WTC11 (cell line): ENCODE measurements at places on chromosomes 13 and 19.

DNA sequence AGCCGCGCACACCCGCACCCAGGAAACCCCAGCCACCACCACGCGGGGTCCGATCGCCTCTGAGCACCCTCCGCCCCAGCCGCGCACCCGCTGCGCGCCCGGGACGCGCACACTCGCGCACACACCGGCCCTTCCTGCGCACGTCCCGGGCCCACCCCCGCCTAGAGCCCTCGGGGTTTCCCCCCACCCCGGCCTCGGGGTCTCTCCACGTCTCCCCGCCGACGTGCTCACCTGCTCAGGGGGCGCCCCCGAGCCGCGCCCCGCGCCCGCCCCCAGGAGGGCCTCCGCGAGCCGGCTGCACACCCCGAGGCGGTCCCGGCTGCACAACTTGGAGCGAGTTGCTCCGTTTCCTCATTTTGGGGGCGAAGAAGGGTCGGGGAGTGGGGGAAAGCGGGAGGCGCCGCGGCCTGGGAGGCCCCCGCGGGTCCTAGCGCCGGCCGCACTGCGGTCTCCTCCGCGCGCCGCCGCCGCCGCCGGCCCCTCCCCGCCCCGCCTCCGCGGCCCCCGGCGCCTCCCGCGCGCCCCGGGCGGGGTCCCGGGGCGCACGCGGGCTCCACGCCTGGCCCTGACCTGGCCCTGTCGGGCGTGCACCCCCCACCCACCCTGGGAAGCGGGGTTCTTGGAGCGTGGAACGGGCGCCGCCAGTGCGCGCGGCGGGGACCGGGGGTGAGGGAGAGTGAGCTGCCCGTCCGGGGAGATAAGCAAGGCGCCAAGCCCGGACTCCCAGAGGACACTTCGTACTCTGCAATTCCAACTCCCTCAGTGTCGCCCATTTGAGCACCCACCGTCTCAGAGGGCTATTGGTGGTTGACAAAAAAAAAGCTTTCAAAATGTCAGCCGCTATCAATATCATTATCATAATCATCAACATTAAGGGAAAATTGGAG lies at the start of gene MATK:
MATK (minus strand) TSS at position 444 of the 887 bp plus-strand sequence. CDS start 1,246 bp downstream, outside the sequence.
- DNase-seq: peak; percentile 41

GRCh38 chr13:76231522-76232167 lies 595.5 kb downstream of the LMO7 start:
- DNase-seq: peak; percentile 11

GRCh38 chr13:109548374-109548773 lies 238.0 kb downstream of the IRS2 start:
- no peak for DNase-seq

- no peak for DNase-seq
These were observed 9.9 kb upstream of the ATG4D start for GRCh38 chr19:10533646-10534386.

DNA sequence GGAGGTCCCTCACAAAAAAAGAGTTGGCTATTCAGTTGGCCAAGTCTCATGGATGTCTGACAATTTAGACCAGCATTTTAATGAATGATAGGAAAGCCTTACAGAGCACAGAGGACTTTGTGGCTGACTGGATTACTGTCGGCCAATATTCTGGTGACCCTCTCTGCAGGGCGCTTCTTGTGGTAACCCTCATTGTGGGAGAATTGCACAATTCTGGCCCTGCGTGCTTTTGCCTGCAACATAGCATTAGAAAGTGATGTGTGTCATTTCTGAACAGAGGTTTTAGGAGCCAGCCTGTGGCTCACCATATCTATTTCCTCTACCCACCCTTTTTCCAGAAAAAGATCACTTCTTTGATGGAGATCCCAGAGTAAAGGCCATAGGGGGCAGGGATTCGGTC lies 71.4 kb downstream of the EFNB2 start:
- no peak for DNase-seq

GRCh38 chr13:66410314-66410713 lies 819.8 kb downstream of the PCDH9 start:
- no peak for DNase-seq

DNA sequence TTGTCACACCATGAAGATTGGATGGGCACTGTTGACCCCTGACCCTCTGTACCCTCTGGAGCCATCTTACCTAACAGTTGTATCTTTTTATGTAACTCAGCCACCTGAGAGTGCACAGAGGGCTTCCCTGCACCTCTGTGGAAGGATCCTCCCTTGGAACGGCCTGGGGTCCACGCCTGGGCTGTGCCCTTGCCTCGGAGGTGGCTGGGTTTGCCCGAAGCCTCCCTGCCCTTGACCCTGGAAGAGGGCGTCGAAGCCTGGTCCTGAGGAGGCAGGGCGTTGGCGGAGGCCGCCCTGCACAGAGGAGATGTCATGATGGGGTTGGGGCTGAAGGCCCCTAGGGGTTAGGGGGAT lies 241 bp downstream of the ODAD3 start:
- DNase-seq: no peak

DNA sequence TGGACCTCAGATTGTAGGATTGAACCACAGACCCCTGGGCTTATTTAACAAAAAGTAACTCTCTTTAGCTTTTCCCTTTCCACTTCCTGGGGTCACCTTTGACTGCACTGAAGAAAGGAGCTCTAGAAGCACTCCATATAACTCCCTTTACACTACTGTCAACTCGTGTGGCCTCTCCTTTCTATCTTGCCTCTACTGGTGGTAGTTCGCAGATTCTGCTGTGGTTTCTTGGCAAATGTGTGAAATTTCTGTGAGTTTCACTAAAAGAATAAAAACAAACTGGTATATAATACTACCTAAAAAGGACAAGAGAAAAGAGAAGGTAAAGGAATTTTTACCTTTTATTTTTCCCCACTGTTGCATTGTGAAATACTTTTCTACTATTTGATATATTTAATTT lies 1298.1 kb downstream of the PCDH9 start:
- DNase-seq: no peak

- no peak for DNase-seq
These were observed 63.4 kb upstream of the MED4 start for GRCh38 chr13:48158290-48158689.

- no peak for DNase-seq
These were observed 15.7 kb upstream of the CACTIN start for GRCh38 chr19:3642296-3642695.

DNA sequence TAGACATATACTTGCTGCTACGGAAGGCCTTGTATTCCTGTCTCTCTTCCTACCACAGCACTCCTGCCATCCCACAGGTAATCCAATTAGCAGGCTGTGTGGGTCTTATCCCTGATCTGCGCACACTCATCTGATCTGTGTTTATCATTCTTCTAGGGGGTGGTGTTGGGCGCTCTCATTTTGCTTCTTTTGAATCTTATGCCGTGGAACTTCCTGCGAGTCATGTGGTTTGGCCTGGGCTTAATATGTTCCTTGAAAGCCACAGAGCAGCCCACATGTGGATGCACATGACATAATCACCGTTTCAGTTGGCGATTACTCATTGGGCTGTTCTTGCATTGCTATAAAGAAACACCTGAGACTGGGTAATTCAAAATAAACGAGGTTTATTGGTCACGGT lies 7.5 kb downstream of the RASA3 start:
- no peak for DNase-seq

- DNase-seq: peak; percentile 33
These were observed 799.1 kb downstream of the DIAPH3 start for GRCh38 chr13:59364641-59365085.

DNA sequence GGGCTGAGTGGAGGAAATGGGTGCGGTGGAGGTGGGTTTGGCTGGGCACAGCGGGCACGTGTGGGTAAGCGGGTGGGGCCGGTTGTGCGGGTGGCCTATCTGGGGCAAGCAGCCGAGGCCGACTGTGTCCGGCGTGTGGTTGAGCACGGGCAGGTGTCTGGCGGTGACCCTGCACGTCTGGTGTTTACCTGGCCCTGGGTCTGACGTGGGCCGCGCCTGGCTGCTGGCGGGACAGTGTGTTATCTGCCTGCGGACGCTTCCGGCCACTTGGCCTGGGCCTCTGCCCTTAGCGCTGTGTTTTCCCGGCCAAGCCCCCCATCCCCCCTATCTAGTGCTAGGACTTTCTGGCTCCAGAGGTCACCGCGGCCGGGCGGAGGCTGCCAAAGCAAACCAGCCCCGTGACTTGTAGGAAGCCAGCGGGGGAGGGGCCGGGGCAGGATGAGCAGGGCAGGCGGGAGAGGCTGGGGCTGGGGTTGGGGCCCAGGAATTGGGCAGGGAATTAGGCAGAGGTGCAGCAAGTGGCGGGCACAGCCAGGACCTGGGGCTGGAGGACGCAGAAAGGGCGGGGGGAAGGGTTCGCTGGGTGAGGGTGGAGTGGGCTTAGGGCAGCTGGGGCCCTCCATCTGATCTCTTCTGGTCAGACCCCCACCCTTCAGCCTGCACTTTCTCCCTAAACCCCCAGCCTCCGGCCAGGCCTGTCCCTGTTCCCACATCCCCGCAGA lies 534 bp upstream of the HPN start:
- DNase-seq: peak; percentile 81

- DNase-seq: no peak
These were observed 27.1 kb downstream of the STK24 start for GRCh38 chr13:98549728-98550317.

GRCh38 chr13:59119475-59119874 lies 1044.3 kb downstream of the DIAPH3 start:
- DNase-seq: no peak

DNA sequence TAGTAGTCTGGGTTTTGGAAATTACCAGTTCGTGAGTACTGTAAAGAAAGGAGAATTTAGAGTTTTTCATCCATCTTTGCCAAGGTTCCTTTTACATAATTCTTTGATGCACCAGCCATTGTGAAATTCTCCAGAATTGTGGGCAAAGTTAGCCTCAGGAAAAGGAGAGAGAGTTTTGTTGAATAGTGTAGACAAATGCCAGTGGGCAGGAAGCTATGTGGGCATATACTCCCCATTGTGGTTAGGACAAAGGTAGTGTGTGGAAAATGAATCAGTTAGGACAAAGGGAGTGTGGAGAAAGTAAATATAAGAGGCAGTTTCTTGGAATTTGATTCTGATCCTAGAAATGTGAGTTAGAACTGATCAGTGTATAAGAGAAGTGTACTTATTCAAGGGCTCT lies 67.9 kb downstream of the PCCA start:
- DNase-seq: no peak

GRCh38 chr19:4075373-4075772 lies 8.7 kb upstream of the ZBTB7A start:
- no peak for DNase-seq

DNA sequence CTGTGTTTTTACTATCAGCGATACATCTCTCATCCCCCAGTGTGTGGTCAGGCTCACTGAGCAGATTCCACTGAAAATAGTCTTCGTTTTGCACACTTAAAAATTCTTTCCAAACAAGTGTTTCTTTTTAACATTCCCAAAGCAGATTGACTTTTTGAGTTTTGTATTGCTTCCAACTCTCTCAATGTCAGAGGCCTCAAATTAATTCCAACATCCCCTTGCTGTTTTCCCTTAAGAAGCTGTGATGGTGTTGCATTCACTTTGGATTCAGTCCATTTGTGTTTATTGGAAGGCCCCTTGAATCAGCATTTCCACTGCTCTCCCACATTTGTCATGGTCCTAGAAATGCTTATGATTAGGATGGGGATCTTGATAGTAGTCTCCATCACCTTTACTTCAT lies 228.7 kb downstream of the KCNRG start:
- DNase-seq: no peak

GRCh38 chr13:80116107-80116506 lies 224.8 kb downstream of the SPRY2 start:
- no peak for DNase-seq

- no peak for DNase-seq
These were observed 1.6 kb upstream of the DIRAS1 start for GRCh38 chr19:2722541-2723344.

DNA sequence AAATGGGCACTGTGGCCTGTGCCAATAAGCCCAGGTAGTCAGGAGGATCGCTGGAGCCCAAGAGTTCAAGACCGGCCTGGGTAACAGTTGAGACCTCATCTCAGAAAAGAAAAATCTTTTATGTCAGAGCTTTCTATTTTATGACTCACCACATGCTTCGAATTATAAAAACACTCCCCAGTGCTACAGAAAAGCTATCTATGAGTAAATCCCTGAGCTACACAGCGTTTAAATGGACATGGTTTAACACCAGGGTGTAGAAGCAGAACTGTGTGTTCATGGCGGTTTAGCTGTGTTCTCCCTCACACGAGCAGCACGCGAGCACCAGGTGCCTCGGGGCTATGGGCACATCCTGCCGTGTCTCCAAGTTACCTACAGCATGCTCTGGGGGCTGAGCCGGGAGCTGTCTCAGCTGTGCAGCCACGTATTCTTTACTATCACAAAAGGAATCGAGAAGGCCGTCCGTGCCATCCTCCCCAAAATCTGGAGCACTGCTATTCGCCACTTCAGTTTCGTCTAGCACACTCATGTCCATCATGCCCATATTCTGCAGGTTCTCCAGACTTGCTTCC lies 6.7 kb downstream of the SAFB2 start:
- DNase-seq: no peak

GRCh38 chr13:98214008-98214643 lies 37.1 kb upstream of the RNF113B start:
- DNase-seq: peak; percentile 16

- DNase-seq: no peak
These were observed 13.8 kb downstream of the DCAF15 start for GRCh38 chr19:13965926-13966683.

- peak; percentile 34 for DNase-seq
These were observed 601 bp upstream of the ZNF749 start for GRCh38 chr19:57434386-57435061.

- DNase-seq: no peak
These were observed 28.7 kb downstream of the COL5A3 start for GRCh38 chr19:9981406-9982260.

DNA sequence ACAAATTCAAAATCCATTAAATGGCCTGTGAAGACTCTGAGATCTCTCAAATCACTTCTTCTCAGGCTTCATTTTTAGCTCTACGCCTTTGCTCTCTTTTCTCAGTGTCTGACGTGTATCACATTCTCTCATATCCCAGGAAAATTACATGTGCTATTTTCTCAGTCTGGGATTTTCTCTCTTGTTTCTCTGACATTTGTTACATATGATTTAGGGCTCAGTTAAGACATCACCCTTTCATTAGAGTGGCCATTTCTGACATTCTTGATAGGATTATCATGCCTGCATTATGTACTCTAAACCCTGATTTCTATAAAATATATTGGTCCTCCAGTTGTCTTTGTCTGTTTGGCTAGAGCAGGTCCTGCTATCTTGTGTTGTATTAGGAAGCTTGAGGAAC lies 136.6 kb downstream of the GPC5 start:
- DNase-seq: no peak

GRCh38 chr13:76009267-76009890 lies 373.2 kb downstream of the LMO7 start:
- no peak for DNase-seq

DNA sequence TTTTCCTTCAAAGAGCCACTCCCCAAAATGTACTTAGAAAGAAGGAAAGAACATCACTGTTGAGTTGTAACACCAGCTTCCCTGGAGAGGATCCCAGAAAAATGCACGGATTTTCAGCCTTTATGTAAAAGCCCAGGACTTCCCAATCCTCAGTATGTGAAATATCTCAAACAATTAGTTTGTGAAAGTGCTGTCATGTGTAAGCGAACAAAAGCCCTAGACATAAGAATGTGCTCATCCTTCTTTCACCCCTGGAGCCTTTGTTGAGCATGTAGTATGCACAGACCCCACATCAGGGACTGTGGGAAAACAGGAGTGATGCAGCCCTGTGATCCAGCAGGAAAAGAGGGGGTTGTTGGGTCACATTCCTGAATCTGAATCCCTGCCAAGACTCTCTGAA lies 441.4 kb upstream of the ZNF507 start:
- DNase-seq: no peak
